ENCODE measurements at places on chromosomes 3 and 15. TPM values are rescaled to one million over a fixed set of nuclear protein-coding genes. Genes with fewer than 3 reads are reported as not detected.

DZIP1L gene
- total RNA-seq = 28.1 TPM

RCCD1 gene
- total RNA-seq = 20.6 TPM

SV2B gene
- not detected for total RNA-seq

DGKG gene
- 0.18 TPM for total RNA-seq

WDR53 gene
- total RNA-seq = 13.4 TPM

MEIS2 gene
- total RNA-seq = 59.5 TPM

CORO2B gene
- 23.1 TPM for total RNA-seq

AP3B2 gene
- 17.4 TPM for total RNA-seq

RBPMS2 gene
- total RNA-seq = 40.5 TPM

FBXW12 gene
- 0.44 TPM for total RNA-seq

DHX36 gene
- 93.4 TPM for total RNA-seq

GP9 gene
- not detected for total RNA-seq

IL17RE gene
- total RNA-seq = 1.7 TPM

NME9 gene
- 0.79 TPM for total RNA-seq

TM6SF1 gene
- 0.16 TPM for total RNA-seq

DNAJC19 gene
- 63.0 TPM for total RNA-seq

AQP9 gene
- total RNA-seq = not detected

FOXB1 gene
- total RNA-seq = 5.9 TPM

GREM1 gene
- 0.07 TPM for total RNA-seq

GRK7 gene
- not detected for total RNA-seq

ANKRD34C gene
- not detected for total RNA-seq

GRAMD2A gene
- total RNA-seq = 0.35 TPM

GPR171 gene
- not detected for total RNA-seq

ZBED2 gene
- total RNA-seq = not detected

CYP8B1 gene
- total RNA-seq = not detected

TBC1D23 gene
- 25.2 TPM for total RNA-seq

SETD2 gene
- 52.7 TPM for total RNA-seq

C3orf22 gene
- not detected for total RNA-seq

SPESP1 gene
- not detected for total RNA-seq

DPPA2 gene
- total RNA-seq = 1.1 TPM

GLDN gene
- total RNA-seq = 1.7 TPM

CFAP44 gene
- total RNA-seq = 11.1 TPM

ITIH1 gene
- total RNA-seq = not detected

GOLGA6L4 gene
- 2.1 TPM for total RNA-seq
